NCI-H1105 treated with DMSO at 0.1 percent for 48 hours (cell line): ENCODE measurements at places on chromosomes 2 and 18.

GRCh38 chr2:133240491-133241223 lies 327.6 kb downstream of the NCKAP5 start:
- DNase-seq = no peak

- DNase-seq = no peak
Observed at GRCh38 chr2:112312821-112313220, 37.4 kb downstream of the ZC3H6 start.

- peak; percentile 51 for DNase-seq
Observed at GRCh38 chr18:33495278-33495677, 54.8 kb upstream of the CCDC178 start.

- no peak for DNase-seq
Observed at GRCh38 chr2:237689336-237690131, 62.1 kb downstream of the LRRFIP1 start.

DNA sequence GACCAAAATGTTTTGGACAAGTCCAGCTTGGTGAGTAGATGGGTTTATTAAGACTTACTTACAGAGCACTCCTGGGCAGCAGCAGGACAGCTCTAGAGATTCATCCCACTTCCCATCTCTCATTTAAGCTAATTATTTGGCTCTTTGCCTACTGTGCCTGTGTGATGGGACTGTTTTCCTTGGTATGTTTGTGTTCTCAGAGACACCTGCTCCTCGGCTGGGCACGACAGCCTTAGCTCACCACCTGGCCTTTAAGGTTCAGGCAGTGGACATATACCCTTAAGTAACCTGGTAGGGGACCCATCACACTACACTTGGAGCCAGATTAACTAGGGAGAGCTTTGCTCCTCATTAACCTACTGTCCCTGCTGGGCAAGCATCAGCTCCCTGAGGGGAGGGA lies 41.7 kb upstream of the EFEMP1 start:
- no peak for DNase-seq

GRCh38 chr2:96861074-96861473 lies 3.3 kb upstream of the ANKRD39 start:
- no peak for DNase-seq

GRCh38 chr2:41662461-41662860 lies 385.4 kb upstream of the PKDCC start:
- DNase-seq = no peak

DNA sequence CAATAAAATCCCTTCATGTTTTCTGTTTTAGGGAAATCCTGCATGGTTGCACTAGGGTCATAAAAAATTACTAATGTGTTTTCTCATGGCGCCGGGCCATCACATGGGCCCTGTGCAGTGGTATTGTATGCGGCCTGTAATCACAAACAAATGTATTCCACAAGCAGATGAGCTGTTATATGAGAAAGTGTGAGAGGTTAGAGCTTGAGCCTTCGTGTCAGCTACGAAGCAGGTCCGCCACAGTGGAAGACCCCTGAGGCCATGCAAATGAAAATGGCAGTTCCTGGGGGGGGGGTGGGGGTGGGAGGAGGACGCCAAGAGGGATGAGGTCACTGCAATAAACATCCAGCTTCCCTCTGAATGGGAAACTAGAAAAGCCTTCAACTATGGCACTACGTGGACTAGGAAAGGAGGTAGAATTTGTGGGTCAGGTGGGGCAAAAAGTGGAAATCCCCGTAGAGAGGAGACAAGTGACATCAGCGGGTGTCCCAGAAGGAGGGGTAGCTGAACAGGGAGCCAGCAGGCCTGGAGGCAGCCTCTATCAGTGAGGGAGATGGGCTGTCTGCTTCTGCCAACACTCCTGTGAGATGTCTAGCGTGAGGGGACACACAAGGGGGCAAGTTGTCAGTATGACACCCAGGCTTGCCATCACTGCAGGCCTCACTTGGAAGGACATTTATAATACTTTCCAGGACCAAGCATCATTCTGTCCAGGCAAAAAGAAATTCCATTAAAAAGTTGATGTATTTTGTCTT lies 130.3 kb upstream of the CTAGE1 start:
- no peak for DNase-seq

DNA sequence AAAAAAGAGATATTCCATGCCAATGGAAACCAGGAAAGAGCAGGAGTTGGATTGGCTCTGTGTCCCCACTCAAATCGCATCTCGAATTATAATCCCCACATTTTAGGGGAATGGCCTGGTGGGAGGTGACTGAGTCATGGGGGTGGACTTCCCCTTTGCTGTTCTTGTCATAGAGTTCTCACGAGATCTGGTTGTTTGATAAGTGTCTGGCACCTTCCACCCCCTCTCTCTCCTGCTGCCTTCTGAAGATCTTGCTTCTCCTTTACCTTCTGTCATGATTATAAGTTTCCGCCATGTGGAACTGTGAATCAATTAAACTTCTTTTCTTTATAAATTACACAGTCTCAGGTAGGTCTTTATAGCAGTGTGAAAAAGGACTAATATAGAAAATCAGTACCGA lies 355.6 kb downstream of the NBAS start:
- no peak for DNase-seq
